ENCODE measurements at places on chromosomes 2 and 18.

DNA sequence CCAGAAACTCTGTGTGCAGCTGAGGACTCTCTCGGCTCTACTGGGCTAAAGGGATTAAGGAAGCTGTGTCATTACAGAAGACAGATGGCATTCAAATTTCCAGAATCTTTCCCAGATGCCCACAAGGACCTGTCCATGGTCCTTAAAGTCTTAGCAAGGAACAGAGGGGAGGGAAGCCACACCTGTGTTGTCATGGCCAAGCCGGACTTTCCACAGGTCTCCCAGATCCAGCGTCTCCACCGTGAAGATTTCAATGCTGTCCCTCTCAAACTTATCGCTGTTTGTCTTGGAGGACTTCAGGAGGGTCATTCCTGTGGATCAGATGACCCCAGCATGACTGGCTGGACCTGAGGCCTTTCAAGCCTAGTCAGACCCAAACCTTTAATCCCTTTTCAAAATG is 114.5 kb downstream of the LOXHD1 start:
- DNase-seq: no peak

DNA sequence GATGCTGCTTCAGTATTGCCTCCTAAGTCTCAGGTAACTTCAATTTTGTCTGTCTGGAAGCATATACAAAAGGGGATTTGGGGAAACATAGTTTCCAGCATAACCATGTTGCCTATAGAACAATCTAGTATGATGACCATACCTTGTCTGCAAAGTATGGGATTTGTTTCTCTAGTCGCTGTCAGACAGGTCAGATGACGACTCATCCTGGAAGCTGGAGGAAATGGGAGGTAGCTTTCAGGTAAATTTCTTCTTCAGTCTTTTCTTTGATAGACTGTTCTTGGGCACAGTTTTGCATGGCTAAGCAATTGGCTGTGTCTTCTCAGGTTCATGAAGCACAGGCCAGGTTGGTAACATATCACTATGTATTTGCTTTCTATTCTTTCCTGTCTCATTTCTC is 2.8 kb upstream of the OSBPL6 start:
- no peak for DNase-seq

DNA sequence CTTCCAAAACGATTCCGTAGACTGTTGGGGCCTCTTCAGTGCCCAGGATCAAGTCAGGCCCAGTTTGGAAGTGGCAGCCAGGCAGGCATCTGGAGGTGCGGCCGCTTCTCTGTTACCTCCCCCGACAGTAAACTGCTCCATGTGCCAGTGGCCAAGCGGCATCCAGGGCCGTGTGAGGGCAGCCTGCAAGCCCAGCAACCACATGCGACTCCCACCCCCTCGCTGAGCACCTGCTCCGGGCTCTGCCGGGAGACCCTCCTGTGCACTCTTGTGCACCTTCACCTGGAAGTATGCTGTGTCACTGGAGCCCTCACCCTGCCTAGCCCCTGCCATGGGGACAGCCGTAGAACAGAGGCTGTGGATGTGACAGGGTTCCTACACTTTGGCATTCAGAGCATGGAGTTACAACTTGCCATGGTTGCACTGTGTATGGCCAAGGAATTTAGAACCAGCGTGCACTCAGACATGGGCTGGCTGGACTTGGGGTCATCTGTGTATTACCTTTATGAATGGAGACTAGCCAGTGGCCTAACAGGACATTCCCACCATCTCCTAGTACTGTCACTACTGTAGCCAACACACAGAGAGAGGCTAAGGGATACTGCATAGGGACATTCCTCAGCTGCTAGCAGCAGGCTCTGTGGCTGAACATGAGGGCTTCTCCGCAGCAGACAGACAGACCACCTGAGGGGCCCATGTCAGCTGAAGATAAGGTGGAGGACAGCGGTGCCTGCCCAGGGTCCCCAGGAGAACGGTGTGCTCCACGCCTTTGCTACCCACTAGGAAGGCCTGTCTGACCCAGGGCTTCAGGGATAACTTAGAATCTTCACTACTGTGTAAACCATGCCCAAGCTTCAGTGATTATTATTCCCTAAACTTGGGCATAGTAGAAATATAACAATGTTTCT is 25.0 kb upstream of the FAHD2A start:
- no peak for DNase-seq

- no peak for DNase-seq
Measured at GRCh38 chr2:217842017-217842416, 160.8 kb downstream of the TNS1 start.

DNA sequence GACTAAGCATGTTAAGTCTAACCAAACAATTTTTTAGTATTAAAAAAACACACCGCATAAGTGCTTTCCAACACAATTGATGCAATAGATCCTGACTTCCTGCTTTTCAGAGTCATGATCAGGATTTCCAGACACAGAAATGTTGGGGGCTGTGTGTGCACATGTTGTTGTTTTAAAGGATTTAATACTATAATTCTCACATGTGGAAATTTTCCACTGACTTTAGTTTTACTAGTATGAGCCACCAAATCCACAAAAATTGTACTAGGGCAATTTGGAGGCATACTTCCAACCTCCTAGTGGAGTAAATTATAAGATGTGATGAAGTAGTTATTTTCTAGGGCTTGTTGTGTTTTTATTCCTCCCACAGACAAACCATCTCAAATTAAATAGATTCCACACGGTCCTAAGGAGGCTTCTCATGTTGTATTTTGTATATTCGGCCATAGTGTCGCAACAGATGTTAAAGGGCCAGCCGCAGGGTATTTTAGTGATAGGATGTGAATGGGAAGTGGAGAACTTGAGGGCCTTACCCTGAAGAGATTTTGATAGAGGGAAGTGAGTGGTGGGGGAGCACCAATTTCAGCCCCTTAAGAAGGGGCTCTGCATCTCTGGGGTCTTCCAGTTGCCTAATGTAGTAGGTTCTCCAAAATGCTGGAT is 108.9 kb upstream of the KLF7 start:
- no peak for DNase-seq

DNA sequence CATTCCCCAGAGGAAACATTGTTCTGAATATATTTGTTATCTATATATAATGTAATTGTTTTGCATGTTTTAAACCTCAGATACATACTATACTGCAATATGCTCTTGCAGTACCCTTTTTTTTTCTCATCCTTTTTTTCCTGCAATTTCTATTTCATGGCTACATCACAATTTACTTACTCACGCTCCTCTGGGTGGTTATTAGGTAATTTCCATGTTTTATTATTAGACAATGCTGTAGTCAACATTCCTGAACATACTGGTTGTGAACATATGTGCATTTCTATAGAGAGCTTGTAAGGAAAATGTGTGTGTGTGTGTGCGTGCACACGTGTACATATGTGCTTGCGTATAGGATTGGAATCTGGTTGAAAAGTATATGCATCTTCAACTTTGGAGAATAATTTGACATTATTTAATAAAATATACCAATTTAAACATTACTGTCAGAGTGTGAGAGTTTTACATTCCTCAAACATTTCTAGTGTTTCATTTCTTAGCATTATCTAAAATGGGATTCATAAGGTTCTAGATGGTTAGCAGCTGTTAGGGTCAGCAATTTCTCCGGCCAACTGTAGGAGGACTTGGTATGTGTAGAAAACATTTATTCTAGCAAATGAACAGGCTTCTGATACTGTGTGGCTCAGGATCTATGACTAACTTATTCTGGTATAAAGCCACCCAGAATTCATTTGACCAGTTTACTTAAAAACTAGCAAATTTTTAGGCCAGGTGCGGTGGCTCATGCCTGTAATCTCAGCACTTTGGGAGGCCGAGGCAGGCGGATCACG is 22.4 kb downstream of the NCOA1 start:
- DNase-seq: no peak

GRCh38 chr2:216119986-216120385 is 10.8 kb downstream of the XRCC5 start:
- no peak for DNase-seq

DNA sequence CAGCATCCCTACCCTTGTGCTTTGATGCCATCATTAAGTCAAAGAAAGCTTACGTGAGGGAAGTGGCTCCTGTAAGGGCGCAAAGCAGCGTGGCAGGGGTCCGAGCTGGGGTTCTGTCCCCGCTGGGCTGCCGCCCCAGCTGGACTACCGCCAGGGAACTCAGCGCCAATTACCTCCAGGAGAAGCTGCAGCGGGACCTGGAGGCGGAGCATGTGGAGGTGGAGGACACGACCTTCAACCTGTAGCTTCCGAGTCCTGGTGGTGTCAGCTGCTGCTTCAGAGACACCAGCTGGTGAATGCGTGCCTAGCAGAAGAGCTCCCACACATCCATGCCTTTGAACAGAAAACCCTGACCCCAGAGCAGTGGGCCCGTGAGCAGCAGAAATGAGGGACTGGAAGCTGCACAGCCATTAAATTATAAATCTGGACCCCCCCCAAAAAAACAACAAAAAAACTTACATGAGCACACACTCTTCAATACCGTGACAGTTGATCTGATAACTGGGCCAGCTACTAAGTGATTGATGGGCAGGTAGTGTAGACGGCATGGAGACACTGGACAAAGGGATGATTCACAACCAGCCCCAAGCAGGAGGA is 20.1 kb upstream of the YES1 start:
- no peak for DNase-seq

- no peak for DNase-seq
Measured at GRCh38 chr2:63051795-63052333, 1.2 kb downstream of the OTX1 start.

DNA sequence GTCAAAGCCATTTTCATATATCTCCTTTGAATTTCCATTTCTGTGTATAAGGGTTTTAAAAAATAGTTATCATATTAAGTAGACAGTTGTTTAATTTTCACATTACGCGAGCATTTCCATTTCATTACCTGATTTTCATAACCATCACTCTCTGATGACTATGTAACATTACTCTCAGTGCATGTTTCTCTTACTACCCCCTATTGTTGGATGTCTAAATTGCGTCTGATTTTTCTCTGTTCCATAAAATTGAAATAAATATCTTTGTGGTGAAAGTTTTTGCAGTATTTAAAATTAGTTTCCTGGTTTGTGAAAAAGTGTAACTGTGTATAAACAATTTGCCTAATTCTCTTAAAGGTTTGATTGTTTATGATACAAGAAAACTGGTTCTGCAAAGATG is 123.8 kb downstream of the MYO1B start:
- no peak for DNase-seq

DNA sequence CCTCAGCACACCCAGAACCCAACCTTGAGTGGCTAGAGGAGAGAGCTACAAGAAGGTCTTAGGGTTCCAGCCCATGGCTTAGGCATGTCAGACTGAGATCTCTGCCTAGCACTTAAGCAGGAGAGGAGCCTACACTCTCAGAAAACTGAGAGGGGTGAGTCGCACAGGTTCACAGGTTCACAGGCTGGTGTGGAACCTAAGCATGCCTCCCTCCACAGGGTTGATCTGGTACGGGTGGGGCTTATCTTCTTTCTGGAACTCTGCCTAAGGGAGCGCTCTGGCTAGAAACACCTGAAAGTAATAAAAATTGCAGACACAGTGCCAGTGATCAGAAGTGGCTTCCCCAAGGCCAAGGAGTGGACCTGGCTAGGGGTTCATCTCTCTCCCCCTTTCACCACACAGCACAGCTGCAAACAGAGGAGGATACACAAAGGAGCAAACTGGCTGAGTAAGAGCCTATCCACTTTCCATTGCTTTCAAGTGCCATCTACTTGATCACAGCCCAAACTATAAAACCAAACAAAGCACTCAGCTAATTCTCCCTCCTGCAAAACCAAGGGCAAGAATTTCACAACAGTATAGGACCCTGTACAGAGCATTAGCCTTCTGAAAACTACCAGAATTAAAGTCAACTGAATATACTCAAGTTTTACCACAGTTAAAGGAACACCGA is 481.9 kb upstream of the SETBP1 start:
- no peak for DNase-seq

GRCh38 chr2:15858466-15858865 is 81.9 kb upstream of the MYCN start:
- DNase-seq: no peak

DNA sequence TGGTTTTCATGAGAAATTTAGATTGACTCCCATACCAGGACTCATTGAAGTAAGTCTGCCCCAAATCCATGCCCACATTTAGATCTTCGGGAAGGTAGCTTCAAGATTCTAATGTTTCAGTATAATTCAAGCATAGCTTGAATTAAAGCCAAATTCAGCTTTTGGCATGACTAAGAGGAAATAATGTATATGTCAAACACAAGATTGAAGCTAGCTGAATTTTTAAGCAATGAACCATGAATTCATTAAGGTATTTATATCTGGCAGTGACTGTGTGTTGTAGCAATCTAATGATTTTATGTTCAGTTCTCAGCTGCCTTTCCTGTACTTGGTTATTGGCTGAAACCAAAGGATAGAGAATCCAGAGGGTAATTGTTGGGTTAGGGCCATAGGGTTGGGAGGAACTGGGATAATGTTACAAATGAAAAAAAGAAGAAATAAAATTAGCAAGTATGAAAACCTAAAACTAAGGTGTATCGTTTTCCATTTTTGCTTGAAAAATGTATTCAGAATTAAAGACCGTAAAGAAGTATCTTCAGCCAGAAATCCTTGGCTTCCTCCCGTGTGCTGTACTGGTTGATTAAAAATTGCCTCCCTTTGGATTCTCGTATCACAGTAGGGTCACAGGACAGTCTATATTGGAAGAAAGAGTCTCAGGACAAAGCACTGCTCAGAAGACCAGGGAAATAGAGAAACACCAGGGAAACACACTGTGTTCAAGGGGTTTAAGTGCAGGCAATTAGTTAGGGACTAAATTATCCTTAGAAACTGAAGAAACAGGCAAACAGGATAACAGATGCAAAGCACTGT is 119.0 kb upstream of the FN1 start:
- peak; percentile 31 for DNase-seq

All from putamen (tissue), 1 donor.